ENCODE measurements at places on chromosomes 3 and 15.

DNA sequence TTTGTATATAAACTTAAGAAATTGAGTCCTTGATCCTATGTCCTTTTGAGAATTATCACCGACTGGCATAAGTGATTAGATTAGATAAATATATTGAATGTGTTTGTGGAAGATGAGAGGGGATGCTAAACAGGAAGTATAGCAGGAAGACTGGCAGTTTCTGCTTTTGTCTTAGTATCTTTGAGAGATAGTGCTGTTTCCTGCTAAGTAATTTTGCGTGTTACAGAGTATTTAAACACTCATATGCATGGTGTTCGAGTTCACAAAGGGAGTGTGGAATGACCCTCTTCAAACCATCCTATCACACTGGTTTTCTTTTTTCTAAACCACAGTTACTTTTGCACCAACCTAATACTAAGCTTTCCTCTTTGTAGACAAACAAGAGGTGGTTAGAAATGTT lies 106.0 kb downstream of the KLHL25 start:
- DNase-seq: no peak

DNA sequence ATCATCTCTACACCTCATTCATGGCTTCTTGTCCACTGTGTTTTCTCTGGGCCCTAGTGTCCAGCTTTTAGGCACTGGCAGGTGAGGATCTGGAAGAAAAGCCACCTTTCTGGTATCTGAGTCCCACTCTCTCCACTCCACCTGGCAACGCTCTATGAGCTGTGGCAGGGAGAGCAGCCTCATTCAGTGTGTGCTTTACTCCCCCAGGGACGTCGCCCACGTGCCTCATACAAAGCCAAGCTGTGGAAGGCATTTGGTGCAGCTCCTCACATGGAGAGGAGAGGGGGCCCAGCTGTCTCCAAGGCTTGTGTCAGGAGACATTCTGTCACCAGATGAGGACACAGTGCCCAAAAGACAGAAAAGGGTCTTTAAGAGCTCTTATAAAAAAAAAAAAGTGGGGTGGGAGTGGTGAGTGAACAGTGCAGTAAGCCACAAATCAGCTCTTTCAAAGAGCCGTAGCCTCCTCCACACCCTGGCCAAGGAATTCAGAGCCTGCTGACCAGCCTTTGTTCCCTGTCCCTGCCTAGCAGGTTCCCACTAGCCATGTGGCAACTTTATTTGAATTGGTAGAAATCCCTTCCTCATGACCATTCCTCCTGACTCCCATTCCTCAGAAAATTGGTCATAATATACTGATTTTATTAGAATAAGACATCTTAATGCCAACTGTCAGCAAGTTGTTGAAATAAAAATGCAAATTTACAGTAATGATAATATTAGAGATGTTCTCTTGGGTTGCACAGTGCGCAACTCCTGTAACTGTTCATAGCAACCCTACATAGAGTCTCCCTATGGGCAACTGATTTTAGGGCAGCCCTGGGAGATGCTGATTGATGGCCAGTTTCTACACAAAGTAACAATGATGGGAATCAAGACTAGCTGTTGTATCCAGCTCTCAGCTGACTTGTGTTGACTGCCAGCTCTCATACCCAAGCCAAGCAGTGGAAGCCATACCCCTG lies 29.5 kb downstream of the GALNT15 start:
- peak; percentile 48 for DNase-seq

GRCh38 chr3:143699424-143699823 lies 148.8 kb downstream of the SLC9A9 start:
- DNase-seq: no peak

DNA sequence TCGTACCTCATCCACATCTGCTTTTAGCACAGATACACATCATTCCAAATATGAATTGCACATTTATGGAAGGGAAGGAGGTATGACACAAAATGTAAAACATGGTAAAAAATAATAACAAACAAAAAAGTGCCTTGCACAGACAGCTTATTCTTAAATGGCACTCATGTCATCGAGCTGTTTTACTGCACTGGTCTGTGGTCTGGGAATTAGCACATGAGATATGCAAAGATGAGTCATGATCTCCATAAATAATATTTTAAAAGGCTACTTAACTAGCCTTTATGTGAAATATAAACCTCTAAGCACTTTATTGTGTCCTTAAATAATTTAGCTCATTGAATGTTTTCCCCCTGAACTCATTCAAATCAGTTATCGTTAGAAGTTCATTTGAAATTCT lies 142.2 kb upstream of the ZNF385D start:
- no peak for DNase-seq

- no peak for DNase-seq
Measured at GRCh38 chr3:194869482-194870169, 183.9 kb downstream of the FAM43A start.

DNA sequence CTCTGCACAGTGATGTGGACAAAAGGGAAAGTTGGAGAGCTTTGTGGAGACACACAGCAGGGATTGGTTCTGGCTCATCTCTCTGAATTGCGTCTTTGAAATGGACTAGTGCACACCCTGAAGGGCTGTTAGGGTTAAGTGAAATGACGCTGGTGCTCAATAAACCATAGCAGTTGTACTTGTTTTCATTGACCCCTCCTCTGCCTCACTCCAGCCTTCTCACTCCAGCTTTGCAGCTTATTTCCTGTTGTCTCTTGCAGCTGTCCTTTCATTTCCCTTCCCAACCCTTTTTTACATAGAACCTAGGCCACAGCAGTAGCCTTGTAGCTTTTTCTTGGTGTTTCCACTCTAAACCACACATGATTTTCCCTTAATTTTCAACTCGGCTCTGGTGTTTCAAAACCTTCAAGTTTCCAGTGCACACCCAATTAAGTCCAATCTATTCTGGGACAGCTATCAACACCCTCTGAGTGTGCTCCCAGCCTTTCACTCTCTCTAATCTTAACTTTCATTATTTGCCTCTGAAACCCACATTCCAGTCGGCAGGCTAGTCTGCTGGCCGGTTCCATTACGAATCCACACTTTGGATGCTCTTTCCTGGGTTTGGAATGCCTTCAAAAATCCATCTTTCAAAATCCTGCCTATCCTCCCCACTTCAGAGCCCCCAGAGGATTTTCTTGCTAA lies 6.4 kb downstream of the C3orf52 start:
- DNase-seq: no peak

DNA sequence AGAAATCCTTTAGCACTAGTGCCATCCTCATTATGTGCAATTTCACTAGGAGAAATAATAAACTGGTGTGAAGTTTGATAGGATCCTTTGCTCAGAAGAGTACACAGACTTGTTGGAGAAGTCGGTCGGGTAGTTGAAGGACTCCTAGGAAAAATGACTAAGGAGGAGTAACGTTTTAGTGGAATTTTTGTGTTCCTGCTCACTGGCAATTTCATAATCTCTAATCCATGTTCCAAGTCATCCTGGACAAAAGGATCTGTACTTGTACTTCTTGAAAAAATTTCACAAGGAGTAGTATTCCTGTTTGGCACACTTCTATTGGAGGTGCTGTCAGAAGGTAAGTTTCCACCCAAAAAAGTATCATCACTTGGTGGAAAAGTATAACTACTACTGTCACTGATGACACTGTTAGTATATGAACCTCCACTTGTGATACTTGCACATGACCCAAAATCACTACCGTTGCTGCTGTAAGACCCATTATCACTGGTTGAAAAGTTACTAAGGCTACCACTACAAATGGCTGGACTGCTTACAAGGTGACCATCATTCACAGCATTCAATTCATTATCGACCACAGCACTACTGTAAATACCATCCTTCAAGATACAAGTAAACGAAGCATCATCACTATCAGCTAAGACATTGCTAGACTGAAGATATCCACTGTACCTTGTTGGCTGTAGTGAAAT lies 77.4 kb downstream of the NEDD4 start:
- DNase-seq: no peak

DNA sequence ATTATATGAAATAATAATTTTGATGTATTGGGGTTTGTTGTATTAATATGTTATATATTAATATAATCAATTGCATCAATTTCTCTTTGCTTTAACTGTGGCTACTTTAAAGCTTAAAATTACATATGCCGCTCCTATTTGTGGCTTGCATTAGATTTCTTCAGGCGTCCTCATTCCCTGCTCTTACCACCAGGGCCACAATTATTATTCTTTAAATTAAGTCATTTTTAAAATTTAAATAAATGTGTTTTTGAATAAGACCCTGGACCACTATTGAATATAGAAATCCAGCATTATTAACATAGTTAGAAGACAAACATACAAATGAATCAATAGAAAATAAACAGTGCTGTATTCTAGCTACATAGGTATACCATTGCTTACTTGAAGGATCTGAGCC lies 55.5 kb upstream of the SNTN start:
- no peak for DNase-seq

DNA sequence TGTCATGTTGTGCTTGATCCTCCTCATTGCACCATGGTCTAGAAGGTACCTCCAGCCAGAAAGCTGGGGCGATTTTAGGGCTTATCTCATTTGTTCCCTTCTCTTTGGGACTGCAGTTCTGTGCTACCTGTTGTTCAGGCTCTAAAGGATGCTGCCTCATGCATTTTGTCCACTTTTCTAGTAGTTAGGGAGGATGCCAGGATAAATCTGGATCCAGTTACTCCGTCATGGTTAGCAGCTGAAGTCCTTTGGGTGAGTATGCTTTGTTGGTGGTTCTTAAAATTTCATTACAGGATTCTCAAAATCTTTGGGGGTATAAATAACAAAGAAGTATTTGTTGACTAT lies 8.9 kb downstream of the AKAP13 start:
- DNase-seq: no peak

DNA sequence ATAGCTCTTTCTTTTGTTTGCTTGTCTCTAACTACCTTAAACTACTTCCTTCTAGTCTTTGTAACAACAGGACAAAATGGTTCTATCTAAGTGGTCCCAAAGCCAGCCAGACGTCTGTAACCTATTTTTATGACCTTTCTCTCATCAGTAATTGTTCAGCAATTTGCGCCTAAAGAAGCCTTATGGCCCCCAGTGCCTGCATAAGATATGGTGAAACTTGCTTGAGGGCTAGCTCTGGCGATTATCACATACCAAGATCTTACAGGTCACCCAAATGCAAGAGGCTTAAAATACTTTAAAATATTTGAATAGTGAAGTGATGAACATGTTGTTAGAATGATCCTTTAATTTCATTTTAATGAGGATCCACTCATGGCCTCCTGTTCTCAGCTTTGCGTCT lies 369.4 kb downstream of the SOX2 start:
- DNase-seq: no peak

GRCh38 chr3:59798372-59799086 lies 748.7 kb upstream of the CFAP20DC start:
- DNase-seq: no peak

DNA sequence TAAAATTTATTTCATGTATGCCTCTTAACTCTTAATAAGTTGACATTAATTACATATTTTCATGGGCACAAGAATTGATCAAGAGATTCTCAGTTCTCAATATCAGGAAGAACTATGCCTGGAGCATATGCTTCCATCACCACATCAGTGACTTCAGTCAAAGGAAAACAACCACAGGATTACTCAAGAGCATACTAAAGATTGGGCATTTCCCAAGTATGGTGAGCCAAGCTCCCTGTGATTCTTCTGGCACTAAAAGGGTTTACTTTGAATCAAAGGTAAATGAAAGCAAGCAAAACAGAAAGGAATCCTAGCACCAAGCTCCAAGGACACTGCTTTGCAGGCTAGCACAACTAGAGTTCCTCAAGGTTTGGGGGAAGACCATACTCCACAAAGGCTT lies 44.6 kb downstream of the FMN1 start:
- no peak for DNase-seq

DNA sequence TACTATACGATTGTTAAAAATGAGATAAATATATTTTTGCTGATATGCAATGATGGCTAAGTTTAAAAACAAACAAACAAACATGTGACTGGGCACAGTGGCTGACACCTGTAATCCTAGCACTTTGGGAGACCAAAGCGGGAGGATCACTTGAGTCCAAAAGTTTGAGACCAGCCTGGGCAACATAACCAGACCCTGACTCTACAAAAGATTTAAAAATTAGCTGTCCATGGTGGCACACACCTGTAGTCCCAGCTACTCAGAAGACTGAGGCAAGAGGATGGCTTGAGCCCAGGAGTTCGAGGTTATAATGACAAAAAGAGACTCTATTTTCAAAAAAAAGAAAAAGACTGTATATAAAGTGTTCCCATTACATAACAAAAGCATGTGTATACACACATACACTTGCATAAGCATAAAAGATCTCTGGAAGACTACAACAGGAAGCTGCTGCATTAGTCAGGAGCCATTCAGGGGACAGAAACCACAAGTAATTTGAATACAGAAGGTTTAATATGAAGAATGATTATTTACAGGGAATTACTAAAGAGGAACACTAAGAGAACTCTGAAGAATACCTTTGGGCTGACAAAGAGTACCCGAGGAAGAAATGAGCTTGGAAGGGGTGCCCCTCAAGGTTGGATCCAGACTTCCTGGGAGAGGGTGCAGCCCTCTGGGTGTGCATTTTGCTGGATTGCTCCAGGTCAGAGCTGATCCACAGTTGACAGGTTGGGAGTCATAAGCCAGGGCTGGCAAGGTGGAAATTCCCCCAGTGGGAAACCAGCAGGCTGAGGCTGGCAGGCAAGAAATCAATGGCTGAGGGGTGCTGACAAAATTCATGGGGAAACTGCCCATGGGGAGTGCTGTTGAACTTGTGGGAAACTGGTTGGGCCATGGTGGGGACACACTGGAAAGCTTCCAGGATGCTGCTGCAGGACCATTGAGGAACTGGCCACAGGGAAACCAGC lies 9.3 kb upstream of the TM4SF18 start:
- no peak for DNase-seq

DNA sequence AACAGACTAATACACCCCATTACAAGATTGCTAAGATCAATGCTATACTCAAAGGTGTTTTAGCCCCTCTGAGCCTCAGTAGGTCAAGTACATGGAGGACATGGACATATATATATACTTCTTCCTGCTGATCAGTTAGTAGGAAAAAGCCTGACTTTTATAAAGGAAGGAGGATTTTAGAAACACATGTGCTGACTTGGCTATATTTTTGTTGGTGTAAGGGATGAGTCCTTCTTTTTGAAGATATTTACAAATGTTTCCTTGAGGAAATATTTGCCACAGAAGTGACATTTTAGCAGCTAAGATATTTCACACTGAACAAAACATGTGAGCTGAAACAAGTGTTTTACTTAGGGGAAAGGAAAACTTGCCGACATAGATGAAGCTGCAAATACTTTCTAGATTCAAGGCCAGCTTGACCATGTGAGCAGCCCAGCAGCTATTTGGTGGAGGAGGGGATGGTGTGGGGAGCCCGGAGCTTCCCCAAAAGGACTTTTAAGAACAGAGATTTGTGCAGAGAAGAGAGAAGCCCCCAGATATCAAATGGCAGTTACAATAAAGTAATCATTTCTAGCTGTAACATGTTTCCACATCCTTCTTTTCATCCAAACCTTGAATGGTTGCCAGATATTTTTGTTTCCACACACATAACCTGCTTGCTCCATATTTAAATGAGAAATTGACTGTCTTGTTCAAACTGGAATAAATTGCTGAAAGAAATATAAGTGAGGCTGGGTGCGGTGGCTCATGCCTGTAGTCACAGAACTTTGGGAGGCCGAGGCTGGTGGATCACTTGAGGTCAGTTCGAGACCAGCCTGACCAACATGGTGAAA lies 111.7 kb upstream of the NR2F2 start:
- no peak for DNase-seq

Data from head of caudate nucleus (tissue), 42 donors.